ENCODE measurements at places on chromosomes 2 and 18.

GRCh38 chr2:143704451-143705106, 575.4 kb downstream of the ARHGAP15 start:
- no peak for DNase-seq

DNA sequence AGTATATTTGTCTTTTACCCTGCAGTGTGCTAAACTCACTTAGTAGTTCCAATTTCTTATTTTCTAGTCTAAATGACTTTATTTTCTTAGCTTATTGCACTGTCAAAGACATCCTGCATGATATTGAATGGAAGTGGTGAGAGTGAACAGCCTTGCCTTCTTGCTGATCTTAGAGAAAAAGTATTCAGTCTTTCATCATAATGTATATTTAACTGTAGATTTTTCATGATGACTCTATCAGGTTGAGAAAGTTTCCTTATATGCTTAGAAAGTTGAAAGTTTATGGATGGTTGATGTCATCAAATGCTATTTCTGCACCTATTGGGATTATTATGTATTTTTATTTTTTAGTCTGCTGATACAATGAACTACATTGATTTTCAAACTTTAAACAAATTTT, 21.3 kb upstream of the COL3A1 start:
- DNase-seq, result no peak

GRCh38 chr18:48408727-48409590, at the start of gene ZBTB7C:
ZBTB7C (minus strand) TSS chr18:48409383.
- DNase-seq, result no peak

- DNase-seq, result no peak
Measured at GRCh38 chr2:106257830-106258229, 63.7 kb upstream of the UXS1 start.

DNA sequence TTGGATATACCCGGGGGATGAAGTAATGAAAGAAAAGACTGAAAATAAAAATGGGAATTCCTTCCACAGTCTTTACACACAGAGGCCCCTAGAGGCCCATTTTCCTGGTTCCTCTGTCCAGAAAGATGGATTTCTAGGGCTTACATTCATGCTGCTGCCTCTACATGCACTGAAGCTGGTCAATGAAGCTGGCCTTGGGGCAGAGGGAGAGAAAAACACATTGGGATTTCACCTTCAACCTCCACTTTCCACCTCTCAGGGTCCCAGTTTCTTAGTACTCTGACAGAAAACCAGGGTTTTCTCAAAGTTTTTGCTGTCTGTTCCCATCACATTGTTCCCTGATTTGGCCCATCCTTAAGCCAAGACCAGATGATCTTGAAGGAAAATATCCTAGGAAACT, 154.6 kb upstream of the ZSWIM2 start:
- DNase-seq, result no peak

GRCh38 chr2:196217116-196217515, 45.7 kb upstream of the STK17B start:
- DNase-seq, result no peak

GRCh38 chr18:53935803-53936202, 288.7 kb downstream of the MBD2 start:
- no peak for DNase-seq

DNA sequence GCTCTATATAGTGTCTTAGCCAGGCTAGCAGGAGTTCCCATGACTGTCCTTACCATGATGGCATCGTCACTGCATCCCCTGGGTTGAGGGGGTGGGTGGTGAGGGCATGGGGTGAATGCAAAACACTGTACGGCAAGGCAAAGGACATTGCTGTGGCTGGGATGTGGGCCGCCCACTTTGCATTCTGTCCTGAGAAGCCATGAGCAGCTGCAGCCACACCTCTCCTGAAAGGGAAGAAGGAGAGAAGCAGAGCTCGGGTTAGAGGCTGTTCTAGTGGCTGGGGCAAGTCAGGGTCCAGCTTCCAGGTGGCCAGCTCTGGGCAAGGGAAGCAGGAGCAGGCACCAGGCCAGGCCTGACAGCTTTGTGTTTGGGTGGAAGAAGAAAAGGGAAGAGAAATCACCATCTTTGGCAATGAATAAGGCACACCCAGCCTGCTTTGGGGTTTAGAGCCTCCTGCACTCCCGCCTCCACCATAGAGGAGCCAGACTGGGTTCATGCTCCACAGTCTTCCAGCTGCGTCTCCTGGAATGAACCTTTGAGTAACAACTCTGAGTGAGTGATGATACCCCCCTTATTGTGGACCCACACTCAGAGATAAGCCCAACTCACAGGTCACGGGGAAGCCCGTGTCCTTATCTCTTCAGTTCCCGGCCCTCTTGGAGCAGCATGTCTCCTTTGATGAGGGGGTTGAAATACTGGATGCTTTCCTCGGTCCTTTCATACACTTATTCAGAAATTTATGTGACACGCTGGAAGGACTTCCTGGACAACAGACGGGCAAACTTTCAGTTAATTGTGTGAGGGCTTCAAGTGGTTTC, 63.4 kb downstream of the INPP4A start:
- no peak for DNase-seq

- DNase-seq, result no peak
Measured at GRCh38 chr18:42087876-42088275, 132.8 kb downstream of the PIK3C3 start.

DNA sequence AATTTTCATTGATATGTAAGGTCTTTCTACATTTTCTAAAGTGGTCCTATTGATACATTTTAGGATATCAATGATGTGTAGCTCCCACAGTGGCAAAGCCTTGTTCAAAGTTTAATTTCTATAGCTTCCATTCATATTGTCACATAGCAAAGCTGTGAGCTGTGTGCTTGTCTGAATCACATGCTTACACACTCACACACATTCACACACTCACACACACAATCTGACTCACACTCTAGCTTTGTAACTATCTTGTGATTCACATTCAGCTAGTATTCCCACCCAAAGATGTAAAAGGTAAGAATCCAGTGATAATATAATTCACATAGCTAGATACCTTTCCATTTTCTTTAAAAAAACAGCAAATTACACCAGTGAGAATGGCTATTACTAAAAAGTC, 58.7 kb downstream of the MAPRE2 start:
- no peak for DNase-seq

DNA sequence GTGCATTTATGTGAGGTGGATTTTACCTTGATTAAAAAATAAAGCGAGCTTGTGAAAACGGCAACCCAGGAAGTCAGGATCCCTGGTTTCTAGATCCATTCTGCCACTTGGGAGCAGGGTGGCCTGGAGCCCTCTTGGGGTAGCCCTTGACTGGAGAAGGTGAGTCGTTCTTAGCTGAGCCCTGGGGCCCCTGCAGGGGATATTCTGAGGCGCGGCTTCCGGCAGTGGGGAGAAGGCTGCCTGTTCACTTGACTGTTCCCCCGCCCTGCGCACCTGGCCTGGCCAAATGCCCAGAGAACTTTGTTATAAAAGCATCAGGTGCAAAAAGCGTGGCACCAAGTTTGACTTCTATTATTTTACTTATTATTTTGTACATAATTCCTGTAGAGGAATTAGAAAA, 221.9 kb downstream of the DYSF start:
- DNase-seq, result no peak

GRCh38 chr2:227106845-227107759, 56.9 kb downstream of the COL4A4 start:
- DNase-seq, result no peak

- DNase-seq, result no peak
Measured at GRCh38 chr2:101790416-101790815, 92.9 kb downstream of the MAP4K4 start.

GRCh38 chr2:220043990-220044335, 416.5 kb downstream of the SLC4A3 start:
- no peak for DNase-seq

DNA sequence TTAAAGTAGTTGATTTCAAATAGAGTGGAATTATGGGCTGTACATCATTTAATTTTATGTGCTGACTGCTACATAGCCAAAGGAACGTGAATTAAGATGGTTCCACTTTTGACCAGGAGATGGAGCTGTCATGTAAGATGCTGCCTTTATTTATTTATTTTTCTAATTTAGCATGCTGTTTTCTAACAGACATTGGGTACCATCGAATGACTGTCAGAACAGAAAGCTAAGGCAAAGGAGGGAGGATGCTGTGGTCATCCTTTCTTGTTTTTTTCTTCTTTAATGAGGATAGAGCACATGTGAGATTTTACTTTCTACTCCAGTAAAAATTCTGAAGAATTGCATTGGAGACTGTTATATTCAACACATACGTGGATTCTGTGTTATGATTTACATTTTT, at the start of gene SCN2A:
Gene SCN2A, plus strand, starts transcription at position 185 of the 400 bp plus-strand sequence. CDS start 56,410 bp downstream, outside the sequence.
- no peak for DNase-seq

- no peak for DNase-seq
Measured at GRCh38 chr2:149816756-149817551, 229.4 kb upstream of the MMADHC start.

DNA sequence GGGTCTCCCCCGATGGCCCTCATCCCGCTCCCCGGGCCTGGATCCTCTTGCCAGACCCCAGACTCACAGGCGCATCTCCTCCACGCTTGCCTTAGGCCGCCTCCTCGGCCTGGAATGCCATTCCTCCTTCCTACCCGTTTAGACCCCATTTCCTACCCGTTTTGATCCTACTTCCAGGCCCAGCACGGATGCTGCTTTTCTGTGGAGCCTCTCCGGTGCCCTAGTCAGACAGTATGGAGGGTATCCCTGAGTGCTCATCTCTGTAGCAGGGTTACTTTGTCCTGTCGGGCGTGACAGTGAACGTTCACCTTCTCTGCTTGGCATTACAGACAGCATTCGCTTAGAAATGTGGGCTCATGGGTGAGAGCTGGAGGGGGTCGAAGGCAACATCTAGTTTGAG, 9.3 kb downstream of the TOGARAM2 start:
- DNase-seq, result no peak

- no peak for DNase-seq
Measured at GRCh38 chr2:101419096-101419663, 31.9 kb upstream of the CREG2 start.

DNA sequence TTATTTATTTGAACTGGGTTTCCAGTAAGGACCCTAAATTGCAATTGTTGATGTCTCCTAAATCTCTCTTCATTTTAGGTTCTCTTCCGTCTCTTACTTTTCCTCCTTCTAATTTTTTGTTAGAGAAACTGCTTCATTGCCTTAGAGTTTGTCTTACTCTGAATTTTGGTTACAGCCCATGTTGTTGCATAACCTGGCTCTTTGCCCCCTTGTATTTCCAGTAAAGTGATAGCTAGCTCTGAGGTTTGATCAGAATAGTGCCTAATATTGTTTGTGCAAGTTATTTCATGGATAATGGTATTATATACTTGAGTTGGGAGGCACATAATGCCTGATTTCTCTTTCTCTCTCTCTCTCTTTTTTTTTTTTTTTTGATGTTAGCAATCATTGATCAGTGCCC, 71.8 kb downstream of the MGAT5 start:
- DNase-seq, result no peak

- no peak for DNase-seq
Measured at GRCh38 chr2:118168615-118169014, 80.3 kb downstream of the INSIG2 start.

- DNase-seq, result no peak
Measured at GRCh38 chr2:186327251-186327868, 158.7 kb upstream of the ZC3H15 start.

GRCh38 chr18:5625076-5625475, 81.3 kb upstream of the EPB41L3 start:
- DNase-seq, result no peak

DNA sequence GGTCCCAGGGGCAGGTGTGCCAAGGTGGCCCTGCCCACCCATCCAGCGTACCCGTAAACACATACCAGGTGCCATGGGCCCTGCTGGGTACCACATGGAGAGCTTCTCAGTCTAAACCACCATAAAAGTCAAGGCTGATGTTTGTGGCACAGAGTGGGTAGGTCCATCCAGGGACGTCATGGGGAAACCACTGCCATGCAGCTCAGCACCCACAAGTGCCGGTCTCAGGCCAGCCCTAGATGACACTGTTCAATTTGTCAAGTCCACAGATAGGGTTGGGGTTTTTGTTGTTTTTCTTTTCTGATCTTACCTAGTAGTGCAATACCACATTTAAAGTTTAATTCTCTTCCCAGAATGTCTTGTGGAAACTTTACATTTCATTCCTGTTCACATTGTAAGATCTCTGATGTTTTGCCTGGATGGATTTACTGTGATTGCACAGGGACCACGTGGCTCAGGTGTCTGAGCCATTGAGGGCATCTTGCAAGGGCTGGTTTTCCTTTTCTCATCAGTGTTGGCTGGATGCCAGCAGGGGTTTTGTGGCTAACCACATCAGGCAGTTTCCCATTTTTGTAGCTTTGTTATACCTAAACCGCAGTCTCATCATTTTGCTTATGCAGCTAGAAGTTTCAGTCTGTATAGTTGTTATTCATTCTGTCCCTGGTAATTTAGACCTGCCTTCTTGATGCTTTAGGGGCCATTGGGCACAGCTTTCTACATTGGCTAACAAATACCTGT, 64.7 kb downstream of the STK25 start:
- no peak for DNase-seq

- no peak for DNase-seq
Measured at GRCh38 chr2:101741775-101742520, 44.4 kb downstream of the MAP4K4 start.

- DNase-seq, result no peak
Measured at GRCh38 chr2:21382701-21383520, 259.1 kb downstream of the TDRD15 start.

GRCh38 chr2:202636213-202636513, 1.4 kb downstream of the FAM117B start:
- no peak for DNase-seq

DNA sequence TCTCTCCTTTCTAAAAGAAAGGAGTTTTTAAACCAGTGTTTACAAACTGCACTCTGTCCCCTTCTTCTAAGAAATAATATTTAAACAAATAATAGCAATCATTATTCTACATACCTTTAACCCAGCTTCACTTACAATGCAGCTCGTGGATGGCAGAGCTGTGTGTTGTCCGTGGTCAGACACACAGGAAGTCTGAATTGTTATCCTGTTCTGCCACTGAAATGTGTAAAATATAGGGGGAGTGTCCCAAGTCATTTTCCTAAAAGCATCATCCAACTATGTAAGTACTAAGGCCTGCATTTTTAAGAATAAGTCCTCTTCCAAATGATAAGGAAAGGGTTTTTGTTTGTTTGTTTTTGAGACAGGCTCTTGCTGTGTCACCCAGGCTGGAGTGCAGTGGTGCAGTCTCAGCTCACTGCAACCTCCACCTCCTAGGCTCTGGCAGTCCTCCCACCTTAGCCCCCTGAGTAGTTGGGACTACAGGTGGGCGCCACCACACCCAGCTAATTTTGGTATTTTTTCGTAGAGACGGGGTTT, 2.7 kb upstream of the PPP4R1 start:
- DNase-seq, result no peak

- DNase-seq, result no peak
Measured at GRCh38 chr2:99354070-99354469, 16.9 kb downstream of the EIF5B start.

GRCh38 chr2:196440413-196440812, 199.1 kb upstream of the CCDC150 start:
- DNase-seq, result no peak

GRCh38 chr2:230749111-230749510, 36.5 kb downstream of the CAB39 start:
- no peak for DNase-seq
